ENCODE measurements at places on chromosomes 1 and 21. TPM values are rescaled to one million over a fixed set of nuclear protein-coding genes. Genes with fewer than 3 reads are reported as not detected.

Gene LAMB3
- 0.73 TPM for total RNA-seq

DNA sequence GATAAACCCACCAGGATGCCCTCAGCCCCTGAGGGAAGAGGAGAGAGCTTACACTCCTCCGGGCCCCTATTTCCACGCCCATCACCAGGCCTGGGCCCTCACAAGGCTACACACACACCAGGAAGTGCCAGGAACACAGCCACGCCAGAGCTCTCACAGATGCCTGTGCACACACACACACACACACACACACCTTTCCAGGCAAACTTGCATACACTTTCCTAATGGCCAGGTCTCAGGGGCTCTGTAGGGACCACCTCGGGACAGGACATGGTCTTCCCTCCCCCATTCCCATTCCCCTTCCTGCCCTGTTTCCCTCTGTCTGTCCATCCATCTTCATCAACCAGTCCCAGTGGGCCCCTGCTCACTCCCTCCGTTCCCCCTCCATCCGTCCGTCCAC, 9.7 kb upstream of the EPHA2 start:
- DNase-seq: no peak

- DNase-seq: peak; percentile 83
Observed at GRCh38 chr1:23790696-23791515, at the start of gene LYPLA2. TSS of gene LYPLA2 (plus strand) at chr1:23791145. CDS start at chr1:23792683, 1,538 bp downstream.

- DNase-seq: no peak
Observed at GRCh38 chr1:156571261-156571852, 1.0 kb downstream of the IQGAP3 start.

GRCh38 chr1:203273869-203274602, 31.3 kb upstream of the BTG2 start:
- no peak for DNase-seq

Gene KRTAP15-1
- total RNA-seq: not detected

DNA sequence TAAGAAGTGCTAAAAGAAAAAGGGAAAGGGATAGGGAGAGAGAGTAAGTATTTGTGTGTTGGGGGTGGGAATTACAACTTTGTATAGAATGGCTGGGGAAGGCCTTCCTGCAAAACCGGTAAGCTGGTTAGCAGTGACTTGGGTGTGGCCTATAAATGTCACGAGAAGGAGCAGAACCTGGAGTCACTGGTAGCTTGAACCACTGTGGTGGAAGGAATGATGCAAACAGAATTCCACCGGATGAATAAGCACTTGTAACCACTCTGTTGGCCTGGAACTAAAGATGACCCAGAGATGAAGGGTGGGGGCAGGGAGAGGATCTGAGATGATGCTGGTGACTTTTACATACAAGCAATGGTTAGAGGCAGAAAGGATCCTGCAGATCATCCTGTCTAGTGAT, 8.9 kb downstream of the XKR8 start:
- DNase-seq: no peak

DNA sequence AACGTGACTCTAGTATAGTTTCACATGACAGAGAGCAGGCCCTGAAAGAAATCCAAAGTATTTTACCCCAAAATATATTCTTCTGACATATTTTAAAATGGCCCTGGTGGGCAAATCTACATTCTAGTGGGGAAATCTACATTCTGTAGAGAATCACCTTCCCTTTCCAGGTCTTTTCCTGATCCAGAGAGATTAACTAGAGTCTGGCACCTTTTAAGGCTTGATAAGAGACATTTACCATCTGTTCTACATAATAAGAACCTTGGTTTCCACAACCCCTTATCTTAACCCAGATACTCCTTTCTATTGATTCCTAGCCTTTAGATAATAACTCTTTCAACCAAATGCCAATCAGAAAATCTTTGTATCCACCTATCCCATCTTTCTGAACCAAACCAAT, 17.0 kb upstream of the L1TD1 start:
- no peak for DNase-seq

DNA sequence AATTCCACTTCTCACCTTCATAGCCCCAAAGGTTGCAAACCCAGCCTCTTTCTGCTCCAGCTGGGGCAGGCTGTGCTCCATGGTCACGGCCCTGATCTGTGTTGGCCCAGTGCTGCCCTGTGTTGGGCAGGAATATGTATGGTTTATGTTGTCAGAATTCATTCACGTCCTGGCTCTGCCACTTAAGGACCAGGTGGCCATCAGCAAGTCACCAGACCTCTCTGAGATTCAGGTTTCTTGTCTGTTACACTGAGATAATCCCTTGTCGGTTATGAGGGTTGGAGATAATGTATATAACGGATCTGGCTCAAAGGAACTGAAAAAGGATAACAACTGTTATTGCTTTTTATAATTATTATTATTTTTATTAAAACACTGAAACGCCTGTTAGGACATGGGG, 39.1 kb upstream of the SELENON start:
- DNase-seq: no peak

Gene EXTL1
- total RNA-seq: 0.19 TPM

Gene LCE2A
- total RNA-seq: not detected

Gene VTCN1
- not detected for total RNA-seq

GRCh38 chr1:228812961-228813360, 77.7 kb downstream of the RHOU start:
- no peak for DNase-seq

- DNase-seq: no peak
Observed at GRCh38 chr21:36902793-36903192, 63.7 kb downstream of the HLCS start.

Gene AVPR1B
- not detected for total RNA-seq

Gene FAM72C
- not detected for total RNA-seq

Gene FOXD3
- total RNA-seq: not detected

Gene MRTO4
- 27.6 TPM for total RNA-seq

Gene GCSAML
- total RNA-seq: 0.75 TPM

DNA sequence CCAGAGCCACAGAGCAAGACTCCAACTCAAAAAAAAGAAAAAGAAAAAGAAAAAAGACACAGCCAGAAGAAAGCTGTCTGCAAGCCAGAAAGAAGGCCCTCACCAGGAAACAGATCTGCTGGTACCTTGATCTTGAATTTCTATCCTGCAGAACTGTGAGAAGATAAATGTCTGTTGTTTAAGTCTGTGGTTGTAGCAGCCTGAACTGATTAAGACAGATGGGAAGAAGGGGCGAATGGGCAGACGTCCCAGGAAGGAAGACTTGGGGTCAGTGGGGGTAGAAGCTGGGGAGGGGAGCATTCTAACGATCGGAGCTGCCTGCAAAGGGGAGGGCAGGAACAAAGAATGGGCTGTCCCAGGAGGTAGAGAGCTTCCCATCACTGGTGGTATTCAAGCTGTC, 6.3 kb downstream of the SLC2A7 start:
- DNase-seq: no peak

- no peak for DNase-seq
Observed at GRCh38 chr1:38577385-38577784, 282.2 kb downstream of the RRAGC start.

Gene CRYBG2
- total RNA-seq: 0.75 TPM

DNA sequence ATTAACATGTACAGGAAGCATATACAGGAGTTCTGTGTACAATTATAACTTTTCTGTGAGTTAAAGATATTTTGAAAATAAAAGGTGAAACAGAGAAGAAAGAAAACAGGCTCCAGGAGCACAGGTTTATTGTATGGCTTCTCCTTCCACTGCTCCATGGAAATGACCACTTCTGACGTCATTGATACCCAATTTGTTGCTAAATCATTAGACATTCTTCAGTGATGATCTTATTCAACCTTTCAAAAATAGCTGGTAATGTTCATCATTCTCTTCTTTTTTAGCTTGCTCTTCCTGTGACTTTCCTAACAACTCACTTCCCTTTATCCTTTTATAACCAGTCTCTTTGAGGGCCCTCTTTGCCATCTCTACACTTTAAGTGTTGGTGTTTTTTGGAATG, 77.8 kb downstream of the KCNK2 start:
- DNase-seq: no peak

GRCh38 chr1:43879414-43879813, 54.2 kb upstream of the ARTN start:
- no peak for DNase-seq

DNA sequence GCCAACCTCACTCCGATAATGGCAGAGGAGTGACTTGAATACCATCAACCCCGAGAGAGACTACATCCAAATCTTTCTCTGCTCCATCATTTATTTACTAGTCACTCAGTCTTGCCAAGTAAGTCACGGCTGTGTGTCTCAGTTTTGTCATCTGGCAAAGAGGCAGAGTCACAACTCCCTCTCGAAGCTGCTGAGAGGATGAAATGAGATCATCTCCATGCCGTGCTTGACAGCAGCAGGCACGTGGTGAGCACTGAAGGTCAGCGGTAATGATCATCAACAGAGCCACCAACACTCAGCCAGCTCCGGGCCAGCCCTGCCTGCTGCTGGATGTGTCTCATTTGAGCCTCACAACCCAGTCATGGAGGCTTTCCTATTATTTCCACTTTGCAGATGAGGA, 19.9 kb downstream of the ALDH4A1 start:
- DNase-seq: no peak

DNA sequence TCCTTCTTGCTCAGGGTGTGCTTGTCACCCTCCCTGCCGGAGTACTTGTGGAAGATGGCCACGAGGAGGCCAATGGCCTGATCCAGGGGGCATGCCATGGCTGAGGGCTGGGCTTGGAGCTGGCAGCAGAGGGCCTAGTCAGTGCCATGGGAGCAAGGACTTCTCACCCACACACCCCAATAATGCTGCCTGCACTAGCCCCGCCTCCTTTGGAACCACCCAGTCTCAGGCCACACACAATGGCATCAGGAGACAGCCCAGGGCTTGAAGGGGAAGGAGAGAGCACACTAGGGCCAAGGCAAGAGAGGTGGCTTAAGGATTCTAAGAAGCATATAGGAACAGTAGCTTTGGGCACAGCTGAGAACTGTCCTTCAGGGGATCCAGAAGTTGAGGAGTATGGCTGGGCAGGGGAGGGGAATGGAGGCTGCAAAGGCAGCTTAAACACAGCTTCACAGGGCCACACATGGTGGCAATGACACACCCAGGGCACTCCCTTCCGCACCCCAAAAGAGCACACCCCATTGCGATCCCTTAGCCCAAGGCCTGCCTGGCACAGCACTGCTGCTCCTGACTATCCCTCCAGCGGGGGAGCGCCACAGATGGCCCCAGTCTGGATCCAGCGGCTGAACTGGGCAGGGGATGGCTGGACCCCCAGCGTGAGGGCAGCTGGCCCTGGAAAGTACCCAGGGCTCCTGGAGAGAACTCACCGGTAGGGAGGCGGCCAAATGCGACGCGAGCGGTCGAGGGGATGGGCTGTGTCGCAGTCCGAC, at the start of gene S100A6:
TSS of gene S100A6 (minus strand) at position 750 of the 770 bp plus-strand sequence. CDS start at position 98, 652 bp downstream.
- DNase-seq: no peak

Gene PRDM15
- total RNA-seq: 23.2 TPM

Gene LRRC53
- not detected for total RNA-seq

- no peak for DNase-seq
Observed at GRCh38 chr1:209879539-209879938, 51.8 kb downstream of the UTP25 start.

Gene GPR137B
- total RNA-seq: 10.2 TPM

Gene S100A1
- not detected for total RNA-seq

DNA sequence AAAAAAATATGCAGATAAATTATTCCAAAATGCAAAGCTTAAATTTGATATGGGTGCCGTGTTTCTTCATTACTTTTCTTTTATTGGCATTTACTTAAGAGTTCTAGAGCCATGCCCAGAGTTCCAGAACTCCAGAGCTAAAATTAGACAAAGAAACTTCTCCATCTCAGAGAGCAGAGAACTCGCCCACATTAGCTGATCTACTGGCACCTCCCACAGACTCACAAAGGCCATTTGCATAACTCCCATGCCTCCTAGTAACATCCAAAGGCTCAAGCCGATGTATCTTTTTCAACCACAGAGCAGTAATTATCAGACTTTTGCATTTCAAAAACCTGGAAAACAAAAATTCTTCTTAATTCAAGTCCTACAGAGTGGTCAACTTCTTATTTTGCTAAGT, 323.8 kb upstream of the ST6GALNAC5 start:
- no peak for DNase-seq

Gene TEDDM1
- total RNA-seq: not detected

DNA sequence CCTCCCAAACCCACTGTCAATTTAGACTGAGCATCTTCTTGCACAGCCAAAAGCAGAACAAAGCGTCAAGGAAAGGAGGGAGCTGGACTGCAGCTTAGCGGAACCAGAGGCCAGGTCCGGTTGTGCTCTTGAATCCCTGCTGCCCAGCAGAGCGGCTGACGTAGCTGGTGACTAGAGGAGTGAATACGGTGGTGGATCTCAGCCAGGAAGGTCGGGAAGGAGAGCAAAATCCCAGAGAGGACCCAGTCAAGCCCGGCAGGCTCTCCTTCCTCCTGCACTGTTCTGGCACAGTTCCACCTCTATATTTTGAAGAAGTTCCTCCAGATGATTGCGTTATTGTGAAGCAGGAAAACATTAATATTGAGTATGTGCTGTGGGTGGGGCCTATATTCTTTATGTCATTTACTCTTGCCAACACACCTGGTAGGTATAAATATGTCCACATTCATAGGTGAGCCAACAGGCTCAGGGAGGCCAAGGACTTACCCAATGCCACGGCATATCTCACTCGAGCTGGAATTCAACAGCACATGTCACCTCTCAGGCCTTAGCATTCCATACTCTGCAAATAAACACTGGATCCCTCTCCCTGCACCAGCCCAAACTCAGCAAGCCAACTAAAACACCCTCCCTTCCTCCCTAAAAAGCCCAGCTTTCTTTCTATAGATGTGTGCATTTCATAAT, 23.6 kb upstream of the ABCB10 start:
- no peak for DNase-seq

GRCh38 chr1:97660431-97661105, 260.3 kb downstream of the DPYD start:
- no peak for DNase-seq

GRCh38 chr1:33709783-33710718, 153.8 kb upstream of the HMGB4 start:
- DNase-seq: no peak

- DNase-seq: no peak
Observed at GRCh38 chr1:51320967-51321923, 9.1 kb downstream of the TTC39A start.

DNA sequence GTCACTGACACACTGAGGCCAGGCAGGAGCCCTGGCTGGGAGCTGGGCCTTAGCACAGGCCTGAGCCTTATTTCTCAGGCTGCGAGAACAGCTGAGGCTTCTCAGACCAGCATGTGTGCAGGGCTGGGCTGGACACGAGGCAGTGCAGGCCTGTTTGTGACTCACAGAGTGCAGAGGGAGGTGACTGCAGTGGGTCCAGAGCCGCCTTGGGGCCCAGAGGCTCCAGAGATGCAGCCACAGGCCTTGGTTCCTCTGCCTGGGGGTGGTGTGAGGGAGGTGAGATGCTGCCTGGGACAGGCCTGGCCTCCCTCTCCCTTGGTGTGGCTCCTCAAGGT, 61.2 kb upstream of the ETV3 start:
- DNase-seq: no peak

- no peak for DNase-seq
Observed at GRCh38 chr1:182614796-182615454, 10.7 kb upstream of the RGS16 start.

All from naive thymus-derived CD8-positive, alpha-beta T cell (primary cell).